Naive thymus-derived CD4-positive, alpha-beta T cell (primary cell): ENCODE measurements at places on chromosomes 11 and 22. TPM values are rescaled to one million over a fixed set of nuclear protein-coding genes. Genes with fewer than 3 reads are reported as not detected.
A peak's percentile ranks its signal among the peaks of the same experiment; 100 is the strongest.

- DNase-seq: no peak
- no peaks in the 10 kb centered on the region for H3K27me3 ChIP-seq
- no peak overlapping the region for H3K27ac ChIP-seq
- H3K4me3 ChIP-seq: no peak overlapping the region
- no peaks in the 10 kb centered on the region for H3K36me3 ChIP-seq
Measured at GRCh38 chr11:78427615-78428265, 10.1 kb upstream of the GAB2 start.

DNA sequence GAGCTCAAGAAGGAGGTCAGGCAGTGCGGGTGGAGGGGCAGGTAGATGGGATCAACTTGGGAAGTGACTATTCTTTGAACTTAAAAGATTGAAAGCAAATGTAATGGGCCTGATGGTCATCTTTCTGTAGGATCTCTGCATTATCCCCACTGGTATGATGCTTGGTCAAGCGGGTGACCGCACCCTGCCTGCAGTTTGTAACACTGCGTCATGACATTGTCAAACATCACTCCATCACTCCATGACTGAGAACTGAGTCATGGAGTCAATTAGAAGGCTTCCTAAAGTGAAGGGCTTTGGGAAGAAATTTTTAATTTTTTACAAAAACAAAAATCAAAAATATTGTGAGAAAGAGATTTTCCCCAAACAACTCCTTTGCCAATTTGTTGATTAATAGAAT lies 62.4 kb upstream of the BMAL1 start:
- no peak overlapping the region for H3K27ac ChIP-seq
- H3K4me1 ChIP-seq: no peaks in the 10 kb centered on the region
- no peak overlapping the region for H3K4me3 ChIP-seq
- H3K27me3 ChIP-seq: no peaks in the 10 kb centered on the region

DNA sequence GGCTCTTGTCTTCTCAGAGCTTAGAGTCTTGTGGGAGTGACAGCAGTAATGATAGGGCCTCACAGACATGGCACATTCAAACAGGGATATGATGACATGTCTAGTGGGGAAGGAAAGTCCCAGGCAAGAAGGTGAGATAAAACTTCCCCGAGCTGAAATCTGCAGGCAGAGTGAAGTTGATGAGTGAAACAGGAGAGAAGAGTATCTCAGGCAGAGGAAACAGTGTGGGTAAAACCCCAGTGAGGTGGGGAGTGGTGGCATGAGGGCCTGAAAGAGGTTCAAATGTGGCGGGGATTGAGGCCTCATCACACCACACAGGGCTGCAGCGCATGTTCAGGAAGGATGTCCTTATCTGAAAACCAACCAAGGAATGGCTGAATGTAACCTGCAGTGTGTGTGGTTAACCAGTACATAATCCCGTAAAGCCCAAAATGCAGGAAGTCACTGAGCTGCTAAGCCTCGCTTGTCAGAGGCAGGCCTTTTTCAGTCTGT lies 153.8 kb upstream of the E2F8 start:
- H3K36me3 ChIP-seq: no peaks in the 10 kb centered on the region
- H3K27ac ChIP-seq: no peak overlapping the region

DNA sequence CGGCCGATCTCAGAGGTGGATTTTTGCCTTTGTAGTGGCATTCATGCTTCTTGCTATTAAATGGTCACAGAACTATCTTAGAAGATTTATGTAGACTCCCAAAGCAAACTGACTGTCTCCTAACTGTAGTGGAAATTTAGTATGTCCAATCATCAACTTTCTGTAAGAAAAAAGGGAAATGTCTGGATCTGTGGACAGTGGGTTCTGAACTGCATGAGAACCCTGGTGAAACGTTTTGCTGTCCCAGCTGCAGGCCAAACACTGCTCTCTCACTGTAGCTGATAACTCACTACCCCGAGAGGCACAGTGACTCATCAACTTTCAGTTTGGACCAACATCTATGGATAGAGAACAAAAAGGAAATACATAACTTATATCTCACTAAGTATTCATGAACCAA lies 387.1 kb downstream of the SOX6 start:
- no peaks in the 10 kb centered on the region for H3K4me1 ChIP-seq
- no peaks in the 10 kb centered on the region for H3K36me3 ChIP-seq
- no peak overlapping the region for H3K4me3 ChIP-seq
- H3K27ac ChIP-seq: no peak overlapping the region

DNA sequence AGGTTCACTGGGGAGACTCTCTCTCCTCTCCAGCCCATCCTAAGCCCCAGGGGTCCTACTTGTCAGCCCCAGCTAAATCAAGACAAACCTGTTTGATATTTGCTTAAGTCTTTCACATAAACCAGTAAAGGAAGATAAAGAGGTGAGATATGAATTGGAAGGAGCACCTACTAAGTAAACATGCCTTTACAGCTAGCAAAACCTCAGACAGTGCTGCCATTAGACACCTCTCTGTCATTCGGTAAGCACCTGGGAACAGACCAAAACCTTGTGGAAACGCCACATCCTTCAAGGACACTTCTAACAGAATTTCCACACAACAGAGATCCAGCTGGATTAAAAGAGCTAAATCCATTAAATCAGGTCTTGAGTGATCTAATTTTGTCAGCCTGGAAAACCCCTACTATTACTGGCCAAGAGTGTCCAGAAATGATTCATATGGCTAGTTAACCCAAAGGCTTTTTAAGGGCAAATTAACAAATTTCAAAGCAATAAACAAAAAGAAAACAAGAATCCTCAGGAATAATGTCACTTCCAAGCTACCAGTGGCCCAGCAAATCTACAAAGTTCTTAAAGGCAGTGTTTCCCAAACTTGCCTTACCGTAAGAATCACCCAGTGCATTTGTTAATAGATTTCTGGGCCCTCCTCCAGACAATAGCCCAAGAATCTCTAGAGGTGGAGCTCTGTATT lies 2.4 kb downstream of the VPS37C start:
- peak overlapping the region; percentile 35 for H3K27ac ChIP-seq
- H3K4me1 ChIP-seq: peaks cover 7% of the 10 kb centered on the region
- DNase-seq: no peak
- no peaks in the 10 kb centered on the region for H3K36me3 ChIP-seq
- H3K4me3 ChIP-seq: no peak overlapping the region

GRCh38 chr11:93857413-93858120 lies 7.1 kb upstream of the VSTM5 start:
- no peaks in the 10 kb centered on the region for H3K36me3 ChIP-seq
- no peak overlapping the region for H3K4me3 ChIP-seq
- no peak for DNase-seq
- H3K4me1 ChIP-seq: no peaks in the 10 kb centered on the region

GRCh38 chr11:65553301-65554001 lies 4.7 kb downstream of the LTBP3 start:
- peak overlapping the region; percentile 89 for H3K27ac ChIP-seq
- peaks cover 20% of the 10 kb centered on the region for H3K4me1 ChIP-seq
- peaks cover 9% of the 10 kb centered on the region for H3K36me3 ChIP-seq
- DNase-seq: peak; percentile 88
- H3K27me3 ChIP-seq: no peaks in the 10 kb centered on the region

GRCh38 chr22:47645923-47646322 lies 883.5 kb downstream of the TBC1D22A start:
- no peak overlapping the region for H3K27ac ChIP-seq
- no peak for DNase-seq

DNA sequence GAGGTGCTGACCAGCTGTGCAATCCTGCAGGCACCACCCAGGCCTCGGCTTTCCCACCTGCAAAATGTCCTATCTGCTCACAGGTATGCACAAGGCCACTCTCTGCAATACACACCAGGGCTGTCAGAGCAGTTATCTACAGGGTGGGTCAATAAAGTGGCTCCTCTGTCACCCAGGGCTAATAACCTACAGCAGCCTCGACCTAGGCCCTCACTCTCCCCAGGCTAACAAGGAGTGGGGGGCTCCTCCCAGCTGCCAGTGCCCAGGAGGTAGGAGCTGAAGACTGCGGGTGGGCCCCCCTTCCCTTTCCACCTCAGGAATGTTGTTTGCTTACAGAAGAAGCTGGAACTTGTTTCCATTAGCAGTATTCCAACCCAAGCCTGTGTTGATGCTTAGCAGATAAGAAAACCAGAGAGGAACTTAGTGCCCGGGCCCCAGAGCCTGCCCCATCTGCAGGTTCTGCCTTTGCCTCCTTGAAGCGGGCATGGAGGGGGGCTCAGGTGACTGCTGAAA lies 26.8 kb downstream of the MYH9 start:
- H3K4me3 ChIP-seq: no peak overlapping the region
- peaks cover 5% of the 10 kb centered on the region for H3K36me3 ChIP-seq
- no peaks in the 10 kb centered on the region for H3K27me3 ChIP-seq

GRCh38 chr22:31193092-31193491 lies 19.0 kb upstream of the LIMK2 start:
- H3K36me3 ChIP-seq: peaks cover 54% of the 10 kb centered on the region
- no peaks in the 10 kb centered on the region for H3K27me3 ChIP-seq
- no peak for DNase-seq
- H3K27ac ChIP-seq: no peak overlapping the region
- H3K4me3 ChIP-seq: no peak overlapping the region

GRCh38 chr22:24236656-24237055 lies 8.2 kb downstream of the GGT5 start:
- H3K27me3 ChIP-seq: no peaks in the 10 kb centered on the region
- no peak for DNase-seq
- no peaks in the 10 kb centered on the region for H3K4me1 ChIP-seq
- no peak overlapping the region for H3K27ac ChIP-seq

DNA sequence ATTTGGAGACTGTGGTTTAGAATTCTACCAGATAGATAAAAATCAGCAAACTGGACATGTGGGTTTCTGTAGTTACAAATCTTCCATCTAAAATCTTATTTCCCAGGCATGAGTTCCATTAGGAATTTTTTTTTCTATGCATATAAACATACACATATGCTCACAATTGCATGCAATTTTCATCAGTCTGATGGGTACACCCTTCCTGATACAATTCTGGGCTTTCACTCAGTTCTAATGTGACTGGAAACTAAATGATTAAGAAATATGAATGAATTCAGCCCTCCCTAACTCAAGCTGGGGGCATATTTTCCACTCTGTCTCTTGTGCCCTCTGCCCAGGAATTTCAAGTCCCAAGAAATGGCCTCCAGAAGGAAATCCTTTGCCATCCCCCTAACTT lies 187.1 kb downstream of the SNX19 start:
- no peaks in the 10 kb centered on the region for H3K4me1 ChIP-seq
- H3K27ac ChIP-seq: no peak overlapping the region
- no peak for DNase-seq
- H3K27me3 ChIP-seq: no peaks in the 10 kb centered on the region
- no peaks in the 10 kb centered on the region for H3K36me3 ChIP-seq

DNA sequence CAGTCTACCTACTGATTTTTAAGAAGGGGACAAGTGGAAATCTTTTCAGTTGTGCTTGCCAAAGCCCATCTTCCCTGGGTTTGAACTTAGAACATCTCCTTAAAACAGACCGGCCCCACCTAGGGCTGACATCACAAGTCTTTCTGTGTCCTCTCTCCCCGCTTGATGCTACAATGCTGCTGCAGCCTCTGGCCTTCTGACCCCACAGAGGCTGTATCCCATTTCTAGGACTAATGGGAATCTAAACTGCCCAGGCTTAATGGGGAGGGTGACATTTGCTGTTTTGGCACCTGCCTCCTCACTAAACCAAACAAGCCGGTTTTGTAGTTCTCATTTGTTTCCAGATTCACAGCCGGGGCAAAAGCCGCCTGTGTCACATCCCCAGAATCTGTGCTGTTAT lies 121.3 kb upstream of the CADM1 start:
- DNase-seq: no peak
- H3K4me3 ChIP-seq: no peak overlapping the region
- H3K36me3 ChIP-seq: no peaks in the 10 kb centered on the region
- no peaks in the 10 kb centered on the region for H3K4me1 ChIP-seq

GRCh38 chr11:15835788-15836411 lies 520.4 kb downstream of the SOX6 start:
- no peak overlapping the region for H3K27ac ChIP-seq
- no peaks in the 10 kb centered on the region for H3K4me1 ChIP-seq
- no peak for DNase-seq
- no peaks in the 10 kb centered on the region for H3K27me3 ChIP-seq
- no peak overlapping the region for H3K4me3 ChIP-seq

DNA sequence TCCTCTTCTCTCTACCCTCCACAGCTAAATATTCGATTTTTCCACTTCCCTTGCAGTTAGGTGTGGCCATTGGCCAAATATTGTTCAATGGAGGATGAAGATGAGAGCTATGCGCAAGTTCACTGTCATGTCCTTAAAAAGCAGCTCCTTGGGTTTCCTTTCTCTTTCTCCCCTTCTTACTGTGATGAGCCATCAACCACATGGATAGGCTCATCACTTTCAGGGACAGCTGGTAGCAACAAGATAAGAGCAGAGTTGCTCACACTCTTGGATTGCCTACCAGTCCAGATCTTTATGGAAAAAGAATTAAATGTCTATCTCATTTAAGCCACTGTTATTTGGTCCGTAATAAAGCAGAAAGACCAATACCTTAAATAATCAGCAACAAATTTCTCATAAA lies 377.0 kb downstream of the DDX10 start:
- no peaks in the 10 kb centered on the region for H3K36me3 ChIP-seq
- no peaks in the 10 kb centered on the region for H3K27me3 ChIP-seq
- no peak overlapping the region for H3K4me3 ChIP-seq

DNA sequence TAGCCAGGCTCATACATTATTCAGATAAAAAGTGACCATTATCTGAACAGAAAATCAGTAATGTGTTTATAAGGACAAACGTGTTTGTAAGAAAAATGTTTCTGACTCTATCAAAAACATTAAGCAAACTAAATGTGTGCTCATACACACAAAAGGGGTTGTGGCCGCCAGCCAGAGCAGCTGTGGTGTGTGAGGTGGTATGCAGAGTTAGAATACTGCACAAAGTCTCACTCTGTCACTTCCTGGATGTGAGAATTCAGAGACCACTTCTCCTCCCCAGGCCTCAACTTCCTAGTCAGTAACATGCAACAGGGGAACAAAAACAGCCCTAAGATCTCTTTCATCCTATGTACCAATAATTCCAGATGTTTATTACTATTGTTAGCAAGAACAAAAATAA lies 9.4 kb downstream of the OR5B21 start:
- no peak overlapping the region for H3K4me3 ChIP-seq
- no peaks in the 10 kb centered on the region for H3K36me3 ChIP-seq
- DNase-seq: no peak

DNA sequence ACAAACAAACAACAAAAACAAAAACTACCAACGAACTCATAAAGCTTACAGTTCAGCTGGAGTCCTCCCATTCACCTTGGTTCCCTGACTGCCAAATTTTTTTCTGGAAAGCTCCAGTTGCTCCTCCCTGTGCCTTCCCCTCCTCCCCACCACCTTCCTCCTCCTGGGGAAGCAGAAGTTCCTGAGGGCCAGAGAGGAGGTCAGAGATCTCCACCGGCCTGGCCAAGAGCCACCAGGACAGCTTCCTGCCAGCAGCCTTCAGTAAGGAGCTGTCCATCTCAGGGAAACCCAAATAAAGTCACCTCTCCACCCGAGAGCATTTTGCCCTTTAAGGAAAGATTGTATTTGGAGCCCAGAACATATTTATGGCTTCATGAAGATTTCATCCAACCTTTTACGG lies 20.0 kb downstream of the APLNR start:
- no peak overlapping the region for H3K4me3 ChIP-seq
- H3K4me1 ChIP-seq: no peaks in the 10 kb centered on the region
- H3K36me3 ChIP-seq: no peaks in the 10 kb centered on the region
- no peak overlapping the region for H3K27ac ChIP-seq
- no peak for DNase-seq

Gene PGGHG
- 348 TPM for total RNA-seq

Gene TEX12
- not detected for total RNA-seq

Gene MMP11
- 4.0 TPM for total RNA-seq

Gene DGCR6
- 16.2 TPM for total RNA-seq

Gene MS4A10
- not detected for total RNA-seq

Gene PAK1
- total RNA-seq: 23.3 TPM

Gene TREH
- total RNA-seq: not detected

Gene MS4A12
- not detected for total RNA-seq
